ENCODE measurements at places on chromosomes 7 and 10. TPM values are rescaled to one million over a fixed set of nuclear protein-coding genes. Genes with fewer than 3 reads are reported as not detected.
A peak's percentile ranks its signal among the peaks of the same experiment; 100 is the strongest.

- DNase-seq: peak; percentile 71
Measured at GRCh38 chr10:77553966-77554365, 83.6 kb downstream of the KCNMA1 start.

- DNase-seq: no peak
Measured at GRCh38 chr7:127413962-127414361, 21.5 kb upstream of the ZNF800 start.

GRCh38 chr10:33314811-33315561 is 19.5 kb downstream of the NRP1 start:
- no peak for DNase-seq

DNA sequence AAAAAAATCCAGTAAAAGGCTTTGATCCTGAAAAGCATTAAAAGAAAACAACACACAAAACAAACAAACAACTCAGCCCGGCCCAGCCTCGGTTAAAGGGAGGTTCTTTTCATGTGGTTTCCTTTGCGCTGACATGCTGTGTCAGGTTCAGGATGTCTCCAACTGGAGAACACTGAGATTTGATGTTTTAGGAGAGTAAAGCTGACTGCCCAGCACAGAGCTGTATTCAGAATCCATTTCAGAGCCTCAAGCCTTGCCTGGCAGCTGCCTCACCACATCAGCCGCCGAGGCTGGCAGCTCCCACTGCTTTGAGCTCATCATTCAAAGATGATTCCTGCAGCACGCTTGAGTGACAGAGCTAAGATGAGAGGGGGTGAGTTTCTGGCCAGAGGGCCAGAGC is 205.8 kb upstream of the LYZL1 start:
- DNase-seq: no peak

DNA sequence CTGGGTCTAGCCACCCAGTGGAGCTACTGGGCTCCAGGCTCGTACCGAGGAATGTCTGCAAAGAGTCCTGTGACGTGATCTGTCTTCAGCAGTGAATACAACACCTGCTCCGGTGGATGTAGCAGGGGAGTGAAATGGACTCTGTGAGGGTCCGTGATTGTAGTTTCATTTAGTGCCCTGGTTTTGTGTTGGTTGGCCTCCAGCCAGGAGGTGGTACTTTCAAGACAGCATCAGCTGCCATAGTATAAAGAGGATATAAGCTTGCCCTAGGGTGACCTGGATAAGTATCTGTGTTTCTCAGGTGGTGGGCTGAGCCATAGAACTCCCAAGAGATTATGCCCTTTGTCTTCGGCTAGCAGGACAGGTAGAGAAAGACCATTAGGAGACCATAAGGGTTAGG is 24.6 kb upstream of the WNT2 start:
- no peak for DNase-seq

DNA sequence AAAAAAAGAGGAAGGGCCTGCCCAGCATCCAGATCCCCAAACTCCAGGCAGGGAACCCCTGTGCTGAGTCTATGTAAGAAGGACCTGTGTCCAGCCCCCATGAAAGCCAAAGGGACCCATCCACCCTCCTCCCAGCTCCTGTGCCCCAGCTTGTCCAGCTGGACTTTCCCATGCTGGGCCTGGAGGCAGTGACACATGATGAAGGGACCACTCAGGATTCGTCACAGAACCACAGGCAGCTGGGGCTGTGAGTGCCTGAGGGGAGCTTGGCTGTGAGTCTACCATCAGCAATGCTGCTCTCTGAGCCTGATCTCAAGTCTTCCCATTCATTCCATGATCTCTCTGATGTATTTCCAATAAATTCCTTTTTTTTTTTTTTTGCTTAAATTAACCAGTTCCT is 36.2 kb upstream of the MNX1 start:
- peak; percentile 63 for DNase-seq

DNA sequence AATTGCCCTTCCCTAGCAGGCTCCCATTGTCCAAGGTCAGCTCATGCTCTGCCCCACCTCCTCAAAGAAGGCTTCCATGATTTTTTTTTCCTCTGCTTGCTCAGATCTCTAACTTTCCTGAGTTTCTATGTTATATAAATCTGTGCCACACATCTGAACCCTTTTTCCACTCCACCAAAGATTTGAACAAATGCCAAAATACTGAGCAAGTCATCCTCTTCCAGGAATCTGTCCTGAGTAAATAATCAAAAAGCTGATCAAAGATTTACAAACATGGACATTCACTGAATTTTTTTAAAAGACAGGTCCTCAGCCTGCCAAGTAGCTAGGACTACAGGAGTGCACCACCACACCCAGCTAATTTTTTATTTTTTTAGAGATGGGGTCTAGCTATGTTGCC is 102.8 kb upstream of the ARID5B start:
- DNase-seq: peak; percentile 89

POLL gene
- 13.8 TPM for total RNA-seq

TLX1 gene
- not detected for total RNA-seq

LDB3 gene
- total RNA-seq: not detected

ACSM6 gene
- 0.10 TPM for total RNA-seq

All from renal cortical epithelial cell (primary cell).